ENCODE measurements at places on chromosomes 2 and 18.

- no peak for DNase-seq
Observed at GRCh38 chr2:145066151-145066661, 546.3 kb upstream of the ZEB2 start.

DNA sequence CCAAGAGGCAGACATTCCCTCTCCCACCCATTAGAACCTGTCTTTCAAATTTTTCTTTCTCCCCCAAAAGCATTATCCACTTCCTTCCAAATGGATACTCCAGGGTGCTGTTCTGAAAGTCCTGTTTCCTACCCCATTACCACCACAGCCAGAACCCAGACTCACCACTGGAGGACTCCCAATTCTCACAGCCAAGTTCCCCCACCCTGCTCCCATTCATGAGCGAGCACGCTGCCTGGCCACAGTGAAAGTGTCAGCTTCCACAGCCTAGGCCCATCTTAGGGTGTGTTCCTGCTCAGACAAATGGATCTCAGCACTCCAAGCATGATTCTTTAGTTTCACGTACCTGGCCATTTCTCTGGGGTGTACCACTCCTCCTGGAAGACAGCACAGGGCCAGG lies 3.8 kb upstream of the ANKRD53 start:
- DNase-seq, result no peak

DNA sequence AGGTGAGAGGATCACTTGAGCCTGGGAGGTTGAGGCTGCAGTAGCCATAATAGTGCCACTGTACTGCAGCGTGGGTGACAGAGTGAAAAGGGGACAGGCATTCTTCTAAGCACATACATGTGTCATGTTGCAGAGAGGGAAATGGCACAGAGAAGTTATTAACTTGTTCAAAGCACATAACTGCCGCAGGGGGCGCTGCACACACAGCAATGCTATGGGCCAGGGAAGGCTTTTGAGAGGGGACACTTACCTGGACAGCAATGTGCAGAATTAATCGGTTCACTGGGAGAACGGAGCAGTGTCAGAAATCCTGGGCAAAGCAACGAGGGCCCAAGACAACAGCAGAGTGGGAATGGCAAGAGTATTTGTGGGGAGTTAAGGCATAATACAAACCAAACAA lies 2.4 kb downstream of the SCYGR8 start:
- DNase-seq, result no peak

DNA sequence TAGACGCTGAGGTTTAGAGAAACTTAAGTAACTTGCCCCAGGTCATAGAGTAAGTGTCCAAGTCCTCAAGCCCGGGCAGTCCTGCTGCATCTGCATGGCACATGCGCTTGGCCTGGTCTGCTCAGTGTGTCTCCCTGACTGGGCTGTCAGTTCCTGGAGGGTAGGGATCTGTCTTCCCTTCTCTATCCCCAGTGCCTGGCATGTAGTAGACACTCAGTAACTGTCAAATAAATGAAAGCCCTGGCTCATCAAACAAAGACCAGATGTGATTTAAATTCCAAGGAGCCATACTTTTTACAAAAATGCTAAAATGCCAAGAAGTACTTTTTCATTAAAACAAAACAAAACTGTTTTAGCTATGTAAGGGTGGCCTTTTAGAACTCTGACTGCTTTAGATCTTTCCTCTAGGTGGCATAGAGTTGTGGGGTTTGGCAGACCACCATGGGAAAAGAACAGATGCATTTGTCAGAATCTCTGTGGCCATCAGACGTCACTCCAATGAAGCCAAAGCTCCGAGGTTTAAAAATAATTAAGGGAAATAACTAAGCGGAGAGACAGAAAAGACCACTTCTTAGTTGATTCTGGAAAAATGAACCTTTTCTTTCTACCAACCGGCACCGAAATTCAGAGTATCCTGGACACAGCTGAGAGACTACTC lies 34.0 kb downstream of the EPAS1 start:
- no peak for DNase-seq

- DNase-seq, result no peak
Observed at GRCh38 chr2:209973328-209973727, 29.1 kb upstream of the RPE start.

- no peak for DNase-seq
Observed at GRCh38 chr2:189501487-189501886, 60.2 kb downstream of the WDR75 start.

DNA sequence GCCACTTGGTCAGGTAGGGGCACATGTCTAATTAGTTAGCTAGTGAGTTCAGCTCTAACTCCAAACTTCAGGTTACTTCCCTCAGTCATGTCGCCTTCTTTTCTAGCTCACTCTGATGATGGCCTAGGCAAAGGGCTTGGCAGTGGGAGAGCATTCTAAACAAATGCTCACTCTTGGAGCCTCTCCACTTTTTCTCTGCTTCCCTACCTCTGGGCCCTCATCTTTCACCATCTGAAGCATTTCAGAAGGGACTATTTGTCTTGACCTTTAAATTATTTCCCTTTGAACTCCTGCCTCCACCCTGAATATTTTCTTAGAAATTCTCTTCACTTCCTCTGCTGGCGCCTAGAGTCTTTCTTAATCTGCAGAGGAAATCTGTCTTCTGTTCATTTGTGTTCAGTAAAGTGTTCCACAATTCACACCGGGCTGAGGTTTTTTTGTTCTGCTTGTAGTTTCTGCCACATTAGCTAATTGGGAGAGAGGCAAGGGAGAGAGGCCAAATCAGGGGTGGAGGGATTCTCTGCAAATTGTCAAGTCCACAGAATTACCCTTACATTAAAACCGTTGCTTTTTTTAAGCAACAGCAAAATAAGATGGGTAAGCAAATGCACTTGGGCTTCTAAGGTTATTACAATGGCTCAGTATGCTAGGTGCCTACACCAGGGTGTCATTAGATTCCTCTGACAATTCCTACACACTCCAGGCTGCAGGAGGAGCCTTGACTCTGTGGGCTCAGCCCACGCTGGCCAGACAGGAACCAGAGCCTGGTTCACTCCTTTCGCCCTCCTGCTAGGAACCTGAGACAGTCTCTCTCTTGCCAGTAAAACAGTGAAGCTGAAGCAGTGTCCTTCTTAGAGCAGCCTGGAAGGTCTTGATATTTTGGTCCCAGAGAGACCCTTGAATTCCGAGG lies 5.5 kb downstream of the MSGN1 start:
- no peak for DNase-seq

All from activated gamma-delta T cell treated with Interleukin-2 at 50 U/mL for 16 hours (primary cell).